ENCODE measurements at places on chromosomes 12 and 14.

DNA sequence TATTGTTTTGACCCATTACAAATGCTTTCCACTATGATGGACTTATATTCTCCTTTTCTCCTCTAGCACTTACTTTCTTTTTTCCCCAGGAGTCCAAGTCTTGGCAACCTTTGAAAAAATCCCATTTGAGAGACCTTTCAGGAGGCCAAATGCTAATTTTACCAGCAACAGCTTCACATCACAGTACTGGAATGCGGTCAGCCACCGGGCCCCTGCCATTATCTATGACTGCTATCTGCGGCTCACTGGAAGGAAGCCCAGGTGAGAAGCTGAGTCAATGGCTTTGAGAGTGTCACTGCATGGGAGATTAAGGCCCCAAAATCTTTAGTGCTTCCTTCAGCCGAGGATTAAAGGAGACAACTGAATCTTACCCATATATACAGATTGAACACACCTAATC is 64.2 kb downstream of the ERGIC2 start:
- DNase-seq: no peak

DNA sequence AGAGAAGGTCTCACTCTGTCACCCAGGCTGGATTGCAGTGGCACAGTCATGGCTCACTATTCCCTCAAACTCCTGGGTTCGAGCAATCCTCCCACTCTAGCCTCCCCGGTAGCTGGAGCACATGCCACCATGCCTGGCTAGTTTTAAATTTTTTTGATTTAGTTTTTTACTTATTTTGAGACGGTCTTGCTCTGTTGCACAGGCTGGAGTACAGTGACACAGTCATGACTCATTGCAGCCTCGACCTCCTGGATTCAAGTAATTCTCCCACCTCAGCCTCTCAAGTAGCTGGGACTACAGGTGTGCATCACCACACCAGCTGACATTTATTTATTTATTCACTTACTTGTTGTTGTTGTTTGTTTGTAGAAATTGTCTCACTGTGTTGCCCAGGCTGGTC is 22.2 kb upstream of the DIP2B start:
- no peak for DNase-seq

GRCh38 chr12:6438345-6438744 is 6.4 kb upstream of the CD27 start:
- no peak for DNase-seq

DNA sequence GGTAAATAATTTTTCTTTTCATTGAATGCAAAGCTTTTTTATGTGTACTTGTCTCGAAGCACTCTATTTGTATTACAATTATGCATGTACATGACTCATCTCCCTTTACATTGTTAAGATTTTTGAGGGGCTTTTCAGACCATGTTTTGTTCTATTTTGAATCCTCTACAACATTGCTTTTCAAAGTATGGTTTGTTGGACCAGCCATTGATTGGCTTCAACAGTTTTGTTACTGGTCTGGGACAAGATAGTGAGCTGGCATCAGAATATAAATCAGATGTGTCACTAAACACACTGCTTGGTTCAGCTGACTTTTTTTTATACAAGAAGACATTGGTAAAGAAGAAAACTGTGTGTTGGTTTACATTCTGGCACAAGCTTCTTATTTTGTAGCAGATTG is 122.3 kb downstream of the MON2 start:
- DNase-seq: no peak

- DNase-seq: no peak
Observed at GRCh38 chr12:3560295-3560620, 69.3 kb downstream of the PRMT8 start.
